ENCODE measurements at places on chromosomes 2 and 18.

DNA sequence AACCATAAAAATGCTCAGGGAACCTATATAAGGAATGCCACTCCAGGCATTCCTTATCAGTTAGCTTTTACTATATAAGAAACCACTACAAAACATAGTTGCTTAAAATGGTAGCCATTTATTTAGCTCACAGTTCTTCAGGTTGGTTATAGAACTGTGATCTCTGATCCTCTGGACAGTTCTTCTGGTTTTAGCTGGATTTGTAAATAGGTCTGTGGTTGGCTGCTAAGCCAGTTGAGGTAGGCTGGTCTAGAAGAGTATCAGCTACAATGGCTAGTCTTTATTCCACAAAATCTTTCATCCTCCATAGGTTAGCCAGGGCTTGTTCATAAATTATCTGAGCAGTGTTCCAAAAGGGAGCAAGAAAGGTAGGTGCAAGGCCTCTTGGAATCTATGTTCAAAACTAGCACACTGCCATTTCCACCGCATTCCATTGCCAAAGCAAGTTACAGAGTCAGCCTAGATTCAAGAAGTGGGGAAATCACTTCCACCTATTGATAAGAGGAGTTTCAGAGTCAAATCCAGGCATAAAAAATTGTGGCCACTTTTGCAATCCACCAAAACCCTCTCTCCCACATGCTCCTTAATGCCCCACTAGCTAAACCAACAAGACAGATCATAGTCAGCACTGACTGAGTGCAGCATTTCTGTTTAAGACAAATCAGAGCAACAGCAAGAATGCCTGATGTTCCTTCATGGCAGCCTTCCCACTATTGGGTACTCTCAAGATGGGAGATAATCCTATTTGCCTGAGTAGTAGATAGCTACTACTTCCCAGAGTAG, 146.4 kb downstream of the IRS1 start:
- no peak for DNase-seq

- DNase-seq, result no peak
These were observed 265.5 kb downstream of the CYRIA start for GRCh38 chr2:16400127-16400623.

- no peak for DNase-seq
These were observed 78.4 kb upstream of the MYT1L start for GRCh38 chr2:2409481-2409880.

- DNase-seq, result no peak
These were observed 11.3 kb downstream of the STK17B start for GRCh38 chr2:196160101-196160500.

DNA sequence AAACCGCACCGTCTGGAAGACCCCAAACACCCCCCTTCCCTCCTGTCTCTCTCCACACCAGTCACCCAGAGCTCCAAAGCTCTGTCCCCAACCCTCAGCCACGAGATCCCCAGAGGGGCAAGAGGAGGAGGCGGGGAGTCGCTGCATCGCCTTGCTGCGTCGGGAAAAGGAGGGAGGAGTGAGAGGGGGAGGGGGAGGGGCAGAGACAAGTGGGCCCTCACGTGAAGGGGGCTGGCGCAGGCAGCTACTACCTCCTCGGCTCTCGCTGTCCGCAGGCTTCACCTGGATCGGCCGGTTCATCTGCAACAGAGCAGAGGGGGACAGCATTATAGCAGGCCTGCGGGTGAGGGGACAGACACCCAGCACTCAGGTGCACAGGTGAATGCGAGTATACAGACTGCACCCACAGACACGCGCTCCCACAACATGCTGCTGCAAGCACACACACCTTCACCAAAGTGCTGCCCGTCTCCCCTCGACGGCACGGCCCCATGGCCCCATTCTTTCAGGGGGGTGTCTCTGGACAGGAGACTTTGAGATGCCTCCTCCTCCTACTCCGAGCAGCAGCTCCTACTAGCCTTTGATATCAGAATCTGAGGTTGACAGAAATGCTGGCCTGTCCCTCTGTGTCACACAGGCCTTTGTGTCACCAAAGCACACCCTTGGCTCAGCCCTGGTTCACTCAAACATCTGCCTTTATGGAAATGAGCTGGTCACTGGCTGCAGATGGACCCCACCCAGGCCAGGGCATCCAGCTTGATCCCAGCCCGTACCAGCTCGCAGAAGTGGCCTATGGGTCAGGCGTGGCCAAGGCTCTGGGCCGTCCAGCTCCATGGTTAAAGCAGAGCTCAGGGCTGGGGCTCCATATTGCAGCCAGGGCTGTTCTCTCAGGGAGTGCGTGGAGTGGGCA, 243.8 kb downstream of the CELF4 start:
- no peak for DNase-seq

GRCh38 chr18:74489676-74490075, 6.5 kb upstream of the CNDP2 start:
- no peak for DNase-seq

GRCh38 chr2:231965102-231965501, 3.6 kb downstream of the DIS3L2 start:
- no peak for DNase-seq

- DNase-seq, result no peak
These were observed 37.3 kb downstream of the USP34 start for GRCh38 chr2:61433606-61434005.

GRCh38 chr2:70743677-70744076, 24.3 kb downstream of the ADD2 start:
- no peak for DNase-seq

GRCh38 chr2:216796115-216796840, 63.6 kb downstream of the TNP1 start:
- no peak for DNase-seq

DNA sequence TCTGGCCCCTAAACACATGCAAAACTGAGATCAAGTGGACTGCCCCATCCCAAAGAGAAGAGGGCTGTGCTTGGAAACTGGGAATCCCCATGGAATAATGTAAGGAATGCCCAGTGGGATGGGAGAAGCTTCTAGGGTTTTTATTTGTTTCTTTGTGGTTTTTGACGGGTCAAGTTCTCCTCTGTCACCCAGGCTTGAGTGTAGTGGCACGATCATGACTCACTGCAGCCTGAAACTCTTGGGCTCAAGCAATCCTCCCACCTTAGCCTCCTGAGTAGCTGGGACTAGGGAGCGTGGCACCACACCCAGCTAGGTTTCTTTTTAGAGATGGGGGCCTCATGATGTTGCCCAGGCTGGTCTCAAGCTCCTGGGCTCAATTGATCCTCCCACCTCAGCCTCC, 101.7 kb upstream of the ZSWIM2 start:
- no peak for DNase-seq

DNA sequence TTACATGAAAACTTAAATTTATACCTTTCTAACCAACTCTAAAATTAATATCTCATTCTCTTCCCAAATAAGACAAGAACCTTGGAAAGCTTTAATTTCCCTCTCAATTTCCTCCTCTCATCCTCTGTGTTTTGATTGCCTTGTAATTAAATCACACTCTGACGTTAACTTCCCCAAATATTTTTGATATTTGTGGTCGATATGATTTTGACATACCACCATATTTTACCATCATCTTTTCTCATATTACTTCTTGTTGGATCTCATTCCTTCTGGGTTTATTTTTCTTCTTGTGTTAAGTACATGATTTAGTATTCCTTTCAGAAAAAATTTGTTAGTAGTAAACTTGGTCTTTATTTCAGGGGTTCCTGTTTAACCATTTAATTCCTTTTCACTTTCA, 69.6 kb downstream of the RDH14 start:
- no peak for DNase-seq

- no peak for DNase-seq
These were observed 80.1 kb upstream of the MAP3K20 start for GRCh38 chr2:172995323-172996244.

DNA sequence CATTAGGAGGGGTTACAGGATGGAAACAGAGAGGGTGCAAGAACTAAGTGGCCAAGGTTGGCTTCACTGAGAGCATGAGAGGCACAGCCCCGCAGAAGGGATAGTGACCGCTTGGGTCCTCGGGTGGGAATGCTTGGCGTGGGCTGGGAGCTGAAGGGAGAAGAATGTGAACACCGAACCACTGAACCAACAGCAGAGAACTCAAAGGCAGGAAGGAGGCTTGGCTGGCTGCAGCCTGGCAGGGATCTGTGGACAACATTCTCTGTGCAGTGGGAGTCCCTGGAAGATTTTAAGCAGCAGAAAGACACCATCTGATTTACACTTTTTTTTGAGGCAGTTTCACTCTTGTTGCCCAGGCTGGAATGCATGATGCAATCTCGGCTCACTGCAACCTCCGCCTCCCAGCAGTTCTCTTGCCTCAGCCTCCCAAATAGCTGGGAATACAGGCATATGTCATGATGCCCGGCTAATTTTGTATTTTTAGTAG, 33.9 kb downstream of the SOWAHC start:
- no peak for DNase-seq

DNA sequence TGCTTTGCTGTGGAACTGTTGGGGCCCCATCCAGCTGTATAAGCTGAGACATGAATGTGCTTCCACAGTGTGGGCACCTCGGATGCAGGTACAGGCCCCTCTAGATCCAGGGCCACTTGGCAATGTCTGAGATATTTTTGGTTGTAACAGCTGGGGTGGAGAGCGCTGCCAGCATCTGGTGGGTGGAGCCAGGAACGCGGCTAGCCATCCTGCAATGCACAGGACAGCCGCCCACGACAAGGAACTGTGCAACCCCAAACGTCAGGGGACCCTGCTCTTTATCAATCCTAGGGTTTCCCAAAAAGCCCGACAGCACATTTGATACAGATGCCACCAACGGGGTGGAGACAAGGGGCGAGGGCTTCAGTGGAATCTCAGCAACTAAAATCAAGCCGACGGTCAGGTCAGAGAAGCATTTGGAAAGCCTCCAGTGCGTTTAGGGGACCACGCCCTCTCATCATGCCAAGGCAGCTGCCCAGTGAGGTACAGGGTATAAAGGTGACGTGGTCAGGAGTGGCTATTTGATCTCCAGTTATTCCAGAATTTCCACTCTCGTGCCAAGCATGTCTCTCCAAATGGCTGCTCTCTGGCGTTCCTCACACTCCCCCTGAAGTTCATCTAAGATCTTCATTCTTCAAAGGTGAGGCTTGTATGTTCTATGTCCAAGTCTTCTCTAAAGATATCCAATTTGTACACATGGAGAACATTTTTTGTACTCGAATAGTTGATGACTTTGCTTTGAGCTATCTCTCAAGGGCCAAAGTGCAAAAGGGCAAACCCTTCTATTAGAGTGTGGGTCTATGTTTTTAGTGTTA, 55.7 kb downstream of the LRRFIP1 start:
- no peak for DNase-seq

GRCh38 chr2:207039225-207039624, 99.9 kb downstream of the CPO start:
- DNase-seq, result no peak

DNA sequence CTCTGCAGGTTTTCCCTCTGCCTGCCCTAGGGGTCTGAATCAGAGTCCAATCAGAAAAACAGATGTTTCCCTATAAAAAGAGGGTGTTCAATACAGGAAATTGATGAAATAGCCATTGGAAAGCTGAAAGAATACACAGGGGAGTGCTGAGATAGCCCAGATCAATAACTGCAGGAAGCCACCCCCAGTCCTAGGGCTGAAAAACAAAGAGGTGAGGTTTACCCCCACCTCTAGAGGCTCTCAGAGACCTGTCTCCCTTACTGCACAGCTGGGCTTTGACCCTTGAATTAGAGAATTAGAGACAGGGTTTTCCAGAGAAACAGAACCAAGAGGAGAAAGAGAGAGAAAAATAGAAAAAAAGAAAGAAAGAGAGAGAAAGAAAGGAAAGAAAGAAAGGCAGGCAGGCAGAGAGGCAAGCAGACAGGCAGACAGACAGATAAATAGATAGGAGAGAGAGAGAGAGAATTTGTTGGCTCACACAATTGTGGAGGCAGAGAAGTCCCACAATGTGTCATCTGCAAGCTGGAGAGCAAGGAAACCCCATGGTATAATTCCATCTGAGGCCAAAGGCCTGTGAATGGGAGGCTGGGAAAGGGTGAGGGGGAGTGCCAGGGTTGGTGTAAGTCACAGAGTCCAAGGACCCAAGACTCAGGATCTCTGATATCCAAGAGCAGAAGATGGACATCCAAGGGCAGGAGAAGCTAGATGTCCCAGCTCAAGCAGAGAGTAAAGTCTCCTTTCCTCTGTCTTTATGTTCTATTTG, 18.9 kb upstream of the ME2 start:
- no peak for DNase-seq

DNA sequence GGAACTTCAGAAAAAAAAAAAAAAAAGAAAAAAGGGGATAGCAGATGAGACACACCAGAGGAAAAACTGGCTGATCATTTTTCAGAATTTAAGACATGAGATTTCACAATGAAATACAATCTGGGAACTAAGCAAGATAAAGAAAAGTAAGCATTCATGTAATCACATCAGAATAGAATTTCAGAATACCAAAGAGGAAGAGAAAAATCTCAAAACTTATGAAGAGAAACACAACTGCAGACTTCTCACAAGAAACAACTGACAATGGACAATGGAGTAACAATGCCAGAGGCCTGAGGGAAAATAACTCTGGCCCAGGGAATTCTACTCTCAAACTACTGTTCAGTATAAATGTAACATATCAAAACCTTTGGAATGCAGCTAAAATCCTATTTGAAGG, 13.2 kb upstream of the RRM2 start:
- no peak for DNase-seq

DNA sequence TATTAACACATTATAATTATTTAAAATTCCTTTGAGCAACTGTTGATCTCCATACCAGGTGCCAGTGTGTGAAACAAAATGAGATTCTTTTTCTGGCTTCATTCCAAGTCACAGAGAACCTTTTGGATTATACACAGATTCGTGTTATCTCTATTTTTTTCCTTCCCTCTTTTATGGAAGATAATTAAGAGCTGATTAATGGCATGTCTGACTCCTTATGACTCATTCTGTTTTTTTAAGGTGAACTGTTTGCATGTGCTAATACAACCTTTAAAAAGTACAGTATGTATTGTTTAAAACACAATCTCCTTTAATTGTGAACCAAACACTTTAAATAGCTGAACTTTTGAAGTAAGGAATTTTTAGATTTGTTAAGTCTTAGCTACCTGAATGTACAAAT, 39.3 kb downstream of the PELI1 start:
- no peak for DNase-seq

GRCh38 chr18:3664563-3665178, 214.7 kb downstream of the TGIF1 start:
- DNase-seq, result no peak
